Non-pigmented ciliary epithelial cell (primary cell): ENCODE measurements at places on chromosomes 1 and 21.

- no peak for DNase-seq
These were observed 55.4 kb upstream of the PTGFRN start for GRCh38 chr1:116854403-116854690.

GRCh38 chr1:19668888-19669287 is 4.2 kb downstream of the HTR6 start:
- no peak for DNase-seq

DNA sequence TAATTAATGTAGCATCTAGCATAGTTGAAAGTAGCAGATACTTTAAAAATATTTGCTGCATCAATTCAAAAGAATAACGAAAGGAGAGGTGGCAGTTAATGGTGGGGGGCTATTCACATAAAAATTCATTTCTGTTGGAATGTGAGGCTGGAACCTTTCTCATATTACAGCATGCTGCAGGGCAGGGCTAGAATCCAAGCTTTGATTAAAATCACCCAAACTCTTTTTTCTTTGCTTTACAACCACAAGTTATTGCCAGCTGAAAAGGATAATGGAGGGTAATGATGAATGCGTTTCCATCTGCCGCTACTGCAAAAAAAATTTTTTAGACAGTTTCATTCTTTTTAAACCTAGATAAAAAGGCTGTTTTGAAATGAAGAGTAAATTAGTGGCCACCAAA is 9.8 kb downstream of the DISP1 start:
- DNase-seq = no peak

- no peak for DNase-seq
These were observed 1.2 kb upstream of the LUZP1 start for GRCh38 chr1:23169727-23170335.

DNA sequence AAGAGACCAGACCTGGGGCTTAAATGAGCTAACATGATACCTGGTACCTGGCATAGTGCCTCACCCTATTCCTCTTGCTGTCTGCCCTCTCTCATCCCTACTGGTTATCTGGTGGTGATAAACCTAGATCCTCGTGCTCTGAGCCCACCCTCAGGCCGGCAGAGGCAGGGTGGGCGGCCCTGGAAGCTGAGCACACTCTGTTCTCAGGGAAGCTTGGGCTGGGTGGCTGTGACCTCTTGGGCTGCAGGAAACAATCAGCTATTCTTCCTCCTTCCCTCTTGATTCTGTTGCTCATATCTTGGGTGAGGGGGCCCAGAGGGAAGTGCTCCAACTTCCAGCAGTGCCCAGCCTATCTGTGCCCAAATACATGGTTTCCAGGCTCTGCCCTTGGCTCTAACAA is 42.0 kb downstream of the SDC3 start:
- no peak for DNase-seq

- DNase-seq = no peak
These were observed 174.0 kb upstream of the ATP1B1 start for GRCh38 chr1:168932539-168932938.

- DNase-seq = no peak
These were observed 18.9 kb upstream of the VWA5B1 start for GRCh38 chr1:20271498-20272400.

DNA sequence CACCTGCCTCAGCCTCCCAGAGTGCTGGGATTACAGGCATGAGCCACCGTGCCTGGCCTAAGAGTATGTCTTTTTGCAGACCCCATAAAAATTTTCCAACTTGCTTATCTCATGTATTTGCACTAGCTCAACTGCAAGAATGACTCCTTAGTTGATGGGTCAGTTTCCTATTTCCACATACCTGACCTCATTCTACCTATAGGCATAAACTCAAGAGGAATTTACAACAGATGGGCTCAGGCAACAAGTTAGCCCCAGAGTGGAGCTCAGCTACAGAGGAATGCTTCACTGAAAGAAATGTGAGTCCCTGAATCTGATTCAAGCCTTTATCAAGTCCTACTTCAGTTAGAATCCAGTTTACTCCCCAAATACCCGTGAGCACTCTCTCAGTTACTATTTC is 5.3 kb upstream of the SLC37A1 start:
- no peak for DNase-seq

DNA sequence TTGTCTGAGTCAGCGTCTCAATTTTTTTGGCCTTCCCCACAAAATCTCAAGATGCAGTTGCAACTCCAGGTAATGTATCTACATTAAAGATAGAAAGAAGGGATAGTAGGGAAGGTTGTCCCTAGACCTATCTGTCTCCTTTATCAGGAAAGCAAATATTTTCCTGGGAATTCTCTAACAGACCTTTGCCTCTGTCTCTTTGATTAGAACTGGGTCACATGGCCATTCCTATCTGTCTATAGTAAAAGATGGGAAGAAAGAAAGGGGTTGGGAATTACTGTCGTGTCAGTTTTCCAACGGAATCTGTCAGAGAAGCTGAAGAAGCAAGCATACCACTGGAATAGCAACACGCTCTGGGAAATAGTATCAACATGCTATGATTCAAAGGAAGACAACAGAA is 48.7 kb downstream of the ZNF326 start:
- no peak for DNase-seq

GRCh38 chr1:117164209-117164608 is 42.7 kb upstream of the TRIM45 start:
- DNase-seq = no peak

GRCh38 chr1:161019751-161020495 is 1.0 kb downstream of the F11R start:
- no peak for DNase-seq

DNA sequence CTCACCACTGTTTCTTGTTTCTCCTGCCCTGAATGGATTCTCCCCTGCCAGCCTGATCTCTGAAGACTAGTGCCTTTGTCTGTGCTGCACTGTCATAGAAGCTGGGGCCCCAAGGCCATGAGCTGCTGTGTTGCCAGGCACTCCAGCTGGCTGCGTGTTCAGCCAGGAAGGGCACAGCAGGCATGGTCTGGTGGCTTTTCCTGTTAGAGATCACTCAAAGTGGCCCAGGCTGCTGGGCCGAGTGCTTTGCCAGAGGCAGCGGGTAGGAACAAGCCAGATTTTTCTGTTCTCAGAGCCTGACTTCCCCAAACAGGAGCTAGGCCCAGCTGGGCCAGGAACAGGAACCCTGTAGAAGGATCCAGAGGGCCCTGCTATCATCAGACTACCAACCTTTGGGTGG is 5.2 kb downstream of the ADPRS start:
- DNase-seq = no peak

- DNase-seq = no peak
These were observed 71.6 kb upstream of the CNIH3 start for GRCh38 chr1:224544346-224545110.

GRCh38 chr1:69913977-69914376 is 291.4 kb downstream of the LRRC40 start:
- DNase-seq = no peak

- no peak for DNase-seq
These were observed 350.8 kb upstream of the KAZN start for GRCh38 chr1:14247666-14248065.

- DNase-seq = no peak
These were observed 439.3 kb downstream of the NPHP4 start for GRCh38 chr1:5552787-5553484.

GRCh38 chr1:94670273-94670672 is 128.7 kb upstream of the F3 start:
- no peak for DNase-seq

GRCh38 chr1:223010582-223011504 is 132.2 kb downstream of the TLR5 start:
- DNase-seq = no peak

DNA sequence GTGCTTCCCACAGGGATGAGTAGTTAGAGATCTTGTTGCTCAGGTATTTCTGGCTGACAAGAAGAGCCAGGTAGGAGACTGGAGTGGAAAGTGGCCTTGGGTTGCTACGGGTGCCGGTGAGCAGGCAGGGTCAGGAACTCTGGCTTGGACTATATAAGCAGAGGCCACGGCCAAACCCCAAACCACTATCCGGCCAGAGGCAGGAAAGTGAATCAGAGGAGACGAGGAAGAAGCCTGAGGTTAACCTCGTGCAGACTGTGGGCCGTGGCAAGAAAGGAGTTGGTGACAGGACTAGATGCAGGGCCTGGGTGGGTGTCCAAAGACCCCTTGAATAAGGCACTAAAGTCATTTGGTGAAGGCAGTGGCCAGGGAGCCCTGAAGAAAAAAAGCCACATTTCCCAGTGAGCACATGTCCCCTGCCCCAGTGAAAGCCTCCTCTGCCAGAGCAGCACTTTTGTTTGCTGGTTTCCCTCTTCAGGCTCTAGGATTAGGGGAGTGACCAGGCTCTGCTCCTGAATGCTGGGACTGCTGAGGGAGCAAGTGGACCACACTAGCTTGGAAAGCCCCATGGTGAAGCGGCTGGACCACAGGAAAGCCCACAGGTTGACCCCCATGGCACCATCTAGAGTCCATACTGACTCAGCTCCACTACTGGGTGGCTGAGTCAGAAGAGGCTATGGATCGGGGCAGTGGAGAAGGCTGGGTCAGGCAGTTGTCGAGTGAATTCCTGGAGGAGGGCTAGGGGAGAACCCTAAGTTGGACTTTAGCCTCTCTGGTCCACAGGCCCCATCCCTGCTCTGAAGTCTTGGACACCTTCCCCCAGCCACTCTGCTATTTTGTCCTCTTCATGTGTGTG is 23.4 kb downstream of the CSF1 start:
- no peak for DNase-seq

DNA sequence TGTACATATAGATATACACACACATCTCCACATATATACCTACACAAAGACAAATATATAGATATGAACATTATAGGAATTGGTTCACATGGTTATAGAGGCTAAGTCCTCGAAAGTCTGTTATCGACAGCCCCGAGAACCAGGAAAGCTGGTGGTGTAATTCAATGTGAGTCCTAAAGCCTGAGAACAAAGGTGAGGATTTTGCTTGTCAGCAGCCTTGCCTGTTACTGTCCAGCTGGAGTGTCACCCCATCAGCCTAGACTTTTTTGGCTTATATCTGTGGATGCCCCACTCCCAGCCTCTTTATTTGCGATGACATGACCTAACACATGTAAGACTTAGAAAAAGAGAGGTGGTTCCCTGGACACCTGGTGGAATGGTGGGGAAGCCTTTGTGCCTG is 97.0 kb downstream of the GIPC2 start:
- no peak for DNase-seq

DNA sequence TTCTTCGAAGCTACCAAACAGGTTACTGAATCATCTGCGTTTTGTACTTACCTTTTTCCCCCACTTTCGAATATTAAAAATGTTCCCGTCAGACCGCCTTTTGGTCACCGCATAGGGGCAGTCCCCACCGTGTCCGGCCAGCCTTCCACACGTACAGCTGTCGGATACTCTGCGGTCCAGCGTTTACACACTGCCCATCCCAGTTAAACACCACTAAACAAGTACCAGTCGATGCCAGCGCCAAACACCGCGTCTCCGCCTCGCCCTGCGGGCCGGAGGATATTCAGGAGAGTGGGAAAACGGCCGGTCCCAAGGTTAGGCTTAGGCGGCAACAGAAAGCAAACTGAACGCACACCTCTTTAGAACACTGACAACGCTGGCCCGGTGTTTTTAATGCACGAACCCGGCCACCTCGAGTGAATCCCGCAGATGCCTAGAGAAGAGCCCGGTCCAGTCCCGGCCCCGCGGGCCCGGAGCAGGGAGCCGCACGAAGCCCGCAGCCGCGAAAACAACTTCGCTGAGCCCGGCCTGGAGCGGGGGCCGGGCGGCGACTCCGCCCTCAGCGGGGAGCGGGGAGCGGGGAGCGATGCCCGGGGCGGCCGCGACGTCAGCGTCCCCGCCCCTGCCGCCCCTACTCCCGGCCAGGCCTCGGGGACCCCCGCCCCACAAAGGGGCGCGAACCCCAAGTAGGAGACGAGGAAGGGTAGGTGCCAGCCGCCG is 730 bp upstream of the PHF13 start:
- no peak for DNase-seq

DNA sequence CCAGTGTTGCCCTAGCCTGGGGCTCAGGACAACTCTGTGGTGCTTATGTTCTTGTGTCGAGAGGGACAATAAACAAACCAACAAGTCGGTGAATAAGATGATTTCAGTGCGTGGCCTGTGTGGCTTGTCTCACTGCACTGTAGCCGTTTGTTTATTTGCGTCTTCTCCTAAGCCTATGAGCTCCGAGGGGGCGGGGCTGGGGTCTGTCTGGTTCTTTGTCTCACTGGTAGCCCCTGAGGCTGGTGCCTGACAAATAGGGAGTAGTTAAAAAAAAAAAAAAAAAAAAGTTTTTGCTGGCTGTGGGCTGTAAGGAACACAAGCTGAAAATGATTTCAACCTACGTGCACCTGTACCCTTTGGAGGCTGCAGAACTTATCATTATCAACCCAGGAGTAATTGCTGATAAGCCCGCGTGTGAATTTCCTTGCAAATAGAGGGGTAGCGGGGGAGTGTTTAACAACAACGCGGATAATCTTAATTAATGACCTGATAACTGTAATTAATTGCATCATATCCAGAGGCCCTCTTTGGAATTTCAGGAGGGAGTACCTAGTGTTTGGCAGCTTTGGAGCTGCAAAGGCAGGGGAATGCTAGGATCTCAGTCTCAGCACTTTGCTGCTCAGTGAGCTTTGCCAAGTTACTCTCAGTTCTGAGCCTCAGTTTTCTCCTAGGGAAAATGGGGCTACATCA is 925 bp upstream of the ARHGEF10L start:
- no peak for DNase-seq

DNA sequence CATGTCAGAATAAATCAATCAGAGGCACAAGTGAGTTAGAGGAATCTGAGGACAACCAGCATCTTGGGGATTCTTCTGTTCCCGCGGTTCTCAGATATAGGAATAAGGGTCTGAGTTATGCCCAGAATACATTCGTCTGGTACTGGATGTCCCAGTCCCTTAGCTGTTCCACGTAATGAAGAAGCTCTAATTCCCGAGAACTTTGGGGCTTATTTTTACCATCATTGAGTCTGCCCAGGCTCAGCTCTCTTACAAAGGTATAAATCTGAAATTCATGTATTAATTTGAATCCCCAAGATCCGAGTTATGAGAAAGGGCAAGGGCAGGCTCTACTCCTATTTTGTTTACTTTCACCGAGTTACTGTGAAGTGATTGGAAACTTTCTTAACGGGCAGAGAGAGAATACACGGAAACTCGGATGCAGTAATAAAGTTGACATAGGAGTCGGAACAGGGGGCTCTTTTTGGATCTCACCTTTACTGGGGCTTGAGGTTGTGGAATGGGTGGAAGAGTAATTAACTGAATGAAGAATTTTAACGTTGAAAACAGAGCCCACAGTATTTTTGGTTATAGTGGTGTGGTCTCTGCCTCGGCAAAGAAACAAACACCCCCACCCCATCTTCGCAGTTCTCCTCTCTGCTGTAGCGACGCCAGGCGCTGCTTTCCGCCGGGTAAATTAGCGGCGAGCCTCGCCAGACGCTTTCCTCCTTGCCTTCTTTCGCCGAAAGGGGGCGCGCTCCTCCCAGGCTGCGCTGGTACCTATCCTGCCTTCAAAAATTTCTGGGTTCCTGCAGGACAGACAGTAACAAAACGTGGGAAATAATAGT is 7.1 kb downstream of the PRRX1 start:
- DNase-seq = no peak

GRCh38 chr1:200903793-200904192 is 9.1 kb downstream of the INAVA start:
- no peak for DNase-seq

DNA sequence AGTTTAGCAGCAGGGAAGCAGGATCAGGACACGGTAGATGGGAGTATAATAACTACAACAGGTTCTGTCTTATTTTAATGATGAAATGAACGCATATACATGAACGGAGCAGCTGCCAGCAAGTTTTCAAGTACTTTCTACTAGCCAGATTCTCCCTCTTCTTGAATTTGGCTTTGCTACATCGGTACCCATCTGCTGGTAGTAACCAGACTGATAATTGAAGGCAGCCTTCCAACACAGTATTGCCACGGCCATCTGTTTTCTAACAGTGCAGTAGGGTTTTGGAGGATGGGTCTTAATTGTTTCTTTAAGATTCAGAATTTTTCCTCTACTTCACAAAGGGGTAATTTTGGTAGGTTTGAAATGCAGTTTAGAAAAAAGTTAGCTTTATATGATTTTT is 33.4 kb downstream of the CENPF start:
- DNase-seq = no peak
